ENCODE measurements at places on chromosomes 2 and 18. TPM values are rescaled to one million over a fixed set of nuclear protein-coding genes. Genes with fewer than 3 reads are reported as not detected.

CSRNP3 gene
- total RNA-seq = 0.05 TPM

PEX13 gene
- 29.8 TPM for total RNA-seq

DLX2 gene
- total RNA-seq = not detected

DSC2 gene
- total RNA-seq = 0.07 TPM

RGPD4 gene
- total RNA-seq = not detected

CRYGD gene
- not detected for total RNA-seq
